ENCODE measurements at places on chromosomes 2 and 18.

- no peak for DNase-seq
Measured at GRCh38 chr2:99679518-99679917, 189.7 kb upstream of the REV1 start.

- peak; percentile 34 for DNase-seq
Measured at GRCh38 chr2:120108049-120108448, 95.2 kb downstream of the EPB41L5 start.

DNA sequence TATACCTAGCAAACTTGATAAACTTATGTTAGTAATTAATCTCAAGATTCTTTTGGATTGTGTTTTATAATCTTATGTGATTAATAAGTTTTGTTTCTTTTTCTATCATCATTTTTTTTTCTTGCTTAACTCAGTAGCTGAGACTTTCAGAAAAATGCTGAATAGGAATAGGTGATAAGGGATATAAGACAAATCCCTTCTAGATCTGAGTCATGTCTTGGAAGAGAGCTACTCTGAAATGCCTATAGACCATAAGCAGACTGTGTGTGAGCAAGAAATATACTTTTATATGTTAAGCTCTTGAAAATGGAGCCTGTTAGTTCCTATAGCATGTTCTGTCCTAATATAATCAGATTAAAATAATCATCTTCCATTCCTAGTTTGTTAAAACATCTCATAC, 29.6 kb downstream of the CYBRD1 start:
- DNase-seq, result no peak

DNA sequence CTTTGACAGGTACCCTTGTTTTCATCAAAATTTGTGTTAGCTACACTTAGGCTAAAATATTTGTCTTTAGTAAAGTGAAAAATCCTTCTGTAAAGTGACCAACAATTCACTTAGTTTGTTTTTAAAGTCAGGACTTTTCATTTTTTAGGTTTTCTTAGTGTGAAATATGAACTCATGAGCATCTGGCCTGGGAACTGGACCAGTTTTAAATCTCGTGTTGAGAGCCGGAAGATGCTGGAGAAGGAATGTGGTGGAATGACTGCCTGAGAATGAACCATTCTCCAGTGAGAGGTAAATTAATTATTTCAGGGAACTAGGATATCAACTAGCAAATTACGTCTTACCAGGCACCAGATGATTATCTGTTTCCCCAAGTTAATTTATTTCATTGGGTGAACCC, 305.7 kb downstream of the AGPS start:
- no peak for DNase-seq

- DNase-seq, result no peak
Measured at GRCh38 chr18:37516361-37516853, 49.2 kb downstream of the CELF4 start.

DNA sequence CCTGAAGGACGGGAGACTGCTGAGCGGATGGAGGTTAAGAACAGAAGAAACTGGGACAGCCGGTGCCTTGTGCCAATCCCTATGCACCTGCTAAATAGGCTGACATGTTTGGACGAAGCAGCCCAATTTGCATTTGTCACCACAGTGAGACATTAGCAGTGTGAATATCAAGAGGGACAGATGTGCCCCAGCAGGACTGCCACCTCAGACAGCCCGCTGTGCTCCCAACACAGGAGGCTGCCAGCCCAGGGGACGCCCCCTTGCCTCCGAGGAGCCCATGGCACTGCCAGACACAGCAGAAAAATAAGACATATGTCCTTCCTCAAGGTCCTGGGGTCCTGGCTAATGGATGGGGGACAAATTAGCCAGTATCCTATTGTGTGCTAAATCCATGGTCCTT, 306.7 kb upstream of the POU3F3 start:
- no peak for DNase-seq

DNA sequence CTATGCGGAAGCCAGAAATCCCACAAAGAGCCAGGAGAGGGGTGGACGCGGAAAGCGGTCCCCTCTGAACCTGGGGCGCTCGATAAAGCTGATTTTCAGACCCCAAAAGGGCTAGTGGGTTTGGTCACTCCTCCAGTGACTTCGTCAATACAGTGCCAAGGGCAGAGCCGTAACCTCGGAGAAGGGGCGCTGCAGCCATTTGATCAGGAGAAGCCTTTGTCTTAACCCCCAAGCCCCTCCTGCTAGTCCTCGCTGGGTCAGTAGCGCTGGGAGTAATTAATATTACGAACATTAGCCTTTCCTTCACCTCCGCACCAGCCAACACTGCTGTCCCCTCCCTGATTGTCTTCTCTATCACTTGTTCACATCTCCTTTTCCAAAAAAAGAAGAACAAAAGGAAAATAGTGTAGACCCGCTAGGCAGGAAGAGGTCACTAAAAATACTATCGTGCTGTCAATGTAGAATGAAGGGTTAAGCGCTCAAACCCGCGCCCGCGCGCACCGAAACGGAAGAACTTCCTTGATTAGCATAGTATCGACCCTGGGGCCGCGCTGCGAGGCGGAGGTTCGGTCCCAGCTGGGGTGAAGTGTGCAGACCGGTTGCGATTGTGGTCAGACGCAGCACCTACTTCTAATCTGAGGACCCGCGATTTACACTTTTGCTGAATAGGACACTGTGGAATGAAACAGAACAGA, 63.2 kb upstream of the MAPRE2 start:
- no peak for DNase-seq

DNA sequence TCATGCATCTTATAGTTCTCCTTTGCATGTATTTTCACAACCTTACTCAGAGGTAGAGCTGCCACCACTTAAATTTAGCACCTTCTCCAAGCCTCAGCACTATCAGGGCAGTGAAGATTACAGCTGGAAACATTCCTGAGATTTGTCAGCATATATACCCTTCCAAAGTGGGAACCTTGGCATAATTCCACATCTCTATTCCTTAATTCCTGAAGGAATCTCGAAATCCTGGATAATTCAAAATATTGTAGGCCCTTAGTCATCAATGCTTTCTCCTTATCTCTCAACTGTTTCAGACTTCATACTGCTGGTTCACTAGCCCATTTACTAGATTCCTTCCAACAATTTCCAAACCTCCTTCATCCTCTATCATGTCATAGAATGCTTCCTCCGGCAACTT, 87.4 kb downstream of the ITSN2 start:
- no peak for DNase-seq

- no peak for DNase-seq
Measured at GRCh38 chr2:216731465-216731864, 36.1 kb upstream of the IGFBP5 start.

DNA sequence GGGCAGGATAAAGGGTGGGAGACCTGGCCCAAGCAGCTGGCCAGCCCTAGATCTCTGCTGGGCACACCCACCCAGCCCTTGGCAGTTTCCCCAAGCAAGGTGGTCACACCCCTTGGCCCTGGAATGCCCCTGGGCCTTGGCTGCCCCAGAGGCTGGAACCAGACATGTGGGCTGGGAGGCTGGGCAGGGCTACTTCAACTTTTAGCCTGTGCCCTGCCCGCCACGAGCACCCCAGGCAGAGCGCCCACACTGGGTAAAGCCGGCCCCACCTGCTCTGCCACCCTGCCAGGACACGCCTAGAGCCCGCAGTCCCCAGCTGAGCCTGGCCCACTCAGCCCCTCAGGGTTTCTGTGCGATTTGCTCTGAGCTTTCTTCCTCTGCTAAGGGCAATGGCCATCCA, 119.7 kb upstream of the SMAD2 start:
- DNase-seq, result no peak

GRCh38 chr2:98347298-98348065, 1.2 kb downstream of the CNGA3 start:
- DNase-seq, result no peak

DNA sequence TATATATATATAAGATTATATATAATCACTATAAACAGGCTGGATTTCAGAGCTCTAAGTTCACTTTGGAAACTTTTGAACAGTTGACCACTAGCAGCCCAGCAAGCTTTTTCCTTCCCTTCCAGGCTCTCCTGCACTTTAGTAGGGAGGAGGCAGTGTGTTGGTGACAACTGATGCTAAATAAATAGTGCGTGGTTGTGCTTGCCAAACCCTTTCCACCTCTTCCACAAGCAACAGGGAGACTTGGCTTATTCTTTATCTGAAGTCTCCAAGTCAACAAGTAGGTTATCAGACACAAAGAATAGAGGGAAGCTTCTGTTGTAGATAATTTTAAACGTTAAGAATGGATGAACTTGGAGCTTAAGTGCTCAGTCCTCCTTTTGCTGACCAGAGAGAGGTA, 408.2 kb upstream of the HNRNPA3 start:
- DNase-seq, result no peak

DNA sequence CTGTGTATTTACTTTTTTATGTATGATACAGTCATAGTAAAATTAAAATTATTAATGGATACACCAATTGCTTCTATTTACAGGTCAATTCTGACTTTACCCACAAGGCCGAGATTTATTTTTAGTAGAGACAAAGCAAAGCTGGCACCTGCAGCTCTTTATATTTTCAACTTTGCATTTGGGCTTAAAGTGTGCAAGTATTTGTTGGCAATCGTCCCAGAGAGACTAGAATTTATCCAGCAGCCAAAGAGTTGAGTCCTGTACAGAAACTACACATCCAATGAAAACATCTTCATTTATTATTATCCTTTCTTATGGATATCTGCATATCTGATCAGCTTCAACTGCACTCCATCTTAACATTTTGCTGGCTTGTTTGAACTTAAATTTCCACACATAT, 485.6 kb downstream of the SOX11 start:
- DNase-seq, result no peak

- DNase-seq, result no peak
Measured at GRCh38 chr18:28854964-28855363, 678.0 kb upstream of the CDH2 start.

DNA sequence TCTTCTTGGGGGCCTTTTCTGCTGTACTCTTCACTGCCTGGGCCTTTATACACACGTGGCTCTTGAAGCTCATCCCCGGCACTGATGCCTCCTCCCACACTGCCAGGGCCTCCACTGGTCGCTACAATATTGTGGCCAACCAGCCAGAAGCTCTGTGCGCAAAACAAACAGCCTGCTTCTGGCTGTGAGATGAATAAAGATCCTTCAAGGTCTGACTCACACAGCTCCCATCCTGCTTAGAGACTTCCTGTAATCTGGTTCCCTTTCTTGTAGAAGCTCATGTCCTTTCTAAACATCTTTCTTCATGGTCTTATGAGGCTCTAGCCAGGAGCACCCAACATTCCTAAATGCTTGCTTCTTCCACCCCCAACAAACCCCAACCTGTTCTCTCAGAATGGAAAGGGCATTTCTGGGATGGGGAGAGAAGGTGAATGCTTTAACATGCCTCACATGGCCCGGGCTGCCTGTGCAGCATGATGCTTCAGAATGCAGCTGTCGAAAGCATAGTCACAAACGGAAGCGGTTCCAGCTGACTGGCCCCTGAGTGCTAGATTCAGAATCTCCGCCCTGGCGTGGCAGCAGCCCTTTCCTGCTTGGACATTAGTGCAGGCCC, 24.6 kb downstream of the NRP2 start:
- no peak for DNase-seq

DNA sequence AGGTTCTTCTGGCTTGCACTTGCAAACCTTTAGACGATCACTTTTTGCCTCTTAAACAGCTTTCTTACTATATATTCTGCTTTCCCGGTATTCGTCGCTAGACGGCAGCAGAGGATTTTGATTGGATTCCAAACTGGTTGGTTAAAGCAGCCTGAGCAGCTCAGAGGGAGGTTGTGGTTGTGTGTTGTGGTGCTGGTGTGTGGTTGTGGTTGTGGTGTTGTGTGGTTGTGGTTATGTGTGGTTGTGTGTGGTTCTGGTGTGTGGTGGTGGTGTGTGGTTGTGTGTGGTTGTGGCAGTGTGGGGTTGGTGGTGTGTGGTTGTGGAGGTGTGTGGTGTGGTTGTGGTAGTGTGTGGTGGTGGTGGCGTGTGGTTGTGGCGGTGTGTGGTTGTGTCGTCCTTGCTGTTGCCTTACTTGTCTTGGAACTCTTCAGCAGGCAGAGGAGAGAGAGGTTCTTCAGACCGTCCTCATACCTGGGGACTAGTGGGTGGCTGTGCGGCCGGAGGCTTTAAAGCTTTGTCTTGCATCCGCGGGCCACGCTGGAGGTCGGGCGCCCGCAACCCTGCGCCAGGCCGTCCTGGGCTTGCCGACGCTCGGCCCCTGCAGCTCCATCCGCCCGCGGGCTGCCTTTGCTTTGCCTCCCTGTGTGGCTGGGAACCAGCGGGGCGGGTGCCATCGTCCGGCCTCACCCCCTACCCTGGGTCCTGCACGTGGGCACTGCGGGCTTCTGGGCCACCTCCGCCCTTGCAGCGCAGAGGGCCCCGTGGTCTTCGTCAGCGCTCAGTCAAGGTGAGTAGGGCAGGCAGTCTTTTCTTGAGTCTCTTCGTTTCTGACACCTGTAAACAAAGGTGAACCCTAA, 190.8 kb downstream of the ARHGAP28 start:
- DNase-seq, result peak; percentile 30

DNA sequence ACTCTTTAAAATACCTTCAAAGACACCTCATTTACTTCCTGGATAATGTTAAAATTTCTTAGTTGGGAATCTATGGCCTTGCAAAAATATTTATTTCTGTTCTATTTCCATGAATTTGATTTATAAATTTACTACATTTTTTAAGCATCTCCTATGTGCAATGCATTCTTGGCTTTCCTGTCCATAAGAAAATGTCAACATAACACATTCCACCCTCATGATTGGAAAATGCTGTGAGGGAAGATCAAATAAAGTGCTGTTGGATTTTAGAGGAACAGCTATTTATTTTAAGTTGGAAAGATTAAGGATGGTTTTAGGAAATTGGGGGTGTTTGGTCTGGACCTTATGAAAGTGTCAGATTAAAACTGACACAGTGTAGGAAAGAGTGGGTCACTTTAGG, 45.4 kb upstream of the MC4R start:
- DNase-seq, result no peak

DNA sequence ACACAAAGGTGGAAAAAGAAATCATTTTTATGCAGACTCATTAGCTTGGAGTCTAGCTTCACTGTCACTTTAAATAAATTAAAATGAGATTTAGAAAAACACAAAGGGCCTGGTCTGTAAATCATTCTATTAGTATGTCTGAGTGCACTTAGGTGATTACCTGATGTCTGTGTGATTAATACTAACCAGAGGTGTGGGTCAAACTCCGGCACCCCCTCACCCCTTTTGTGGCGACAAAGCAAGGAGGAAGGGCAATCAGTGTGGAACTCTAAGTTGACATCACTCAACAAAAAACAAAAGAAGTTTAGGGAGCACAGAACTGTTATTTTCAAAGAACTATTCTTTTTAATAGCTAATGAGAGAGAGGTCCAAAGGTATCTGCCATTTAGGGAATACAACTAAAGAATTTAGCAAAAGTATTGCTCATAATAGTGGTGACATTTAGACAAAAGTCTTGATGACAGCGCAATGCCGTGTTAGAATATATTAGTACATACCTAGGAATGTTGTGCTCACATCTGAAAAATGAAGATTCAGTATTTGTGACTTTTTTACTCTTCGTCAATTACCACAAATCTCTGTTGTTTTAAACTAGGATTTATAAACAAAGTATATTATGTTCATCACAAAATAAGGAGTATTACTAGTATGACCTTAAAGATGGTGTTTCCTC, 66.3 kb downstream of the ZEB2 start:
- DNase-seq, result no peak

DNA sequence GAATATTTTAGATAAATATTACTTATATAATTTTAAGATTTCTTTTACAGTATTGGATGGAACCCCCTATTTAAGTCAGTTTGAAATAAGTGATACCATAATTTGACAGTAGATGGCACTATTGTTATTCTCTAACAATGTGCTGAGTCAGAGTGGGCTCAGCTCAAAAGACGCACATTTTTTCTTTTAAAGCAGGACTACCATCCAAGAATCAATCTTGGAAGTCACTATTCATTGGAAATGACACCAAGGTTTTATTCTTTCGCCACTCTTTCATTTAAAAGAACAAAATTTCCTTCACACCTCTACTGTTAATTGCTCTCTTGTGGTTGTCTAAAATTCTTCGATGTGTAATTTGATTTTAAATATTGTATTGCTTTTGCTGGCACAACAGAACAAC, 32.6 kb upstream of the SPAG16 start:
- DNase-seq, result peak; percentile 30
